ENCODE measurements at places on chromosomes 7 and 10.

GRCh38 chr10:5813091-5813340, 218 bp downstream of the GDI2 start:
- DNase-seq, result no peak

DNA sequence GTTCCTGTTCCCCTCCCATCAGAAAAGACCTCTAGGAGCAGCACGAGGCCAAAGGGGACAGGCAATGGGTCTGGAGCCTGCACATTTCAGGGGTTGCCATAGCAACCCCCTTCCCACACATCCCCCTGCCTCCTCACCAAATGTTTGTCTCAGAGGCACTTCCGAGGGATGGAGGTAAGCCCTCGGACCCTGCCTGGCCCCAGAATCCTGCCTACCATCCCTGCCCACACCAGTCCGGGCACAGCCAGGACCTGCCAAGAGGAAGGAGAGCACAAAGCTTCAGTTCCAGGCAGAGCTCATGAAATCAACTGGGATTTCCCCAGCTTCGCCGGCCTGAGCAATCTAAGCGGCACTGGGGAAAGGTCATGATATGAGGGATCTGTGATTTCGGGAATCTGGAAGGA, 175.0 kb upstream of the PLXNA4 start:
- DNase-seq, result no peak

- peak; percentile 34 for DNase-seq
These were observed 545 bp downstream of the GIGYF1 start for GRCh38 chr7:100693312-100694097.

DNA sequence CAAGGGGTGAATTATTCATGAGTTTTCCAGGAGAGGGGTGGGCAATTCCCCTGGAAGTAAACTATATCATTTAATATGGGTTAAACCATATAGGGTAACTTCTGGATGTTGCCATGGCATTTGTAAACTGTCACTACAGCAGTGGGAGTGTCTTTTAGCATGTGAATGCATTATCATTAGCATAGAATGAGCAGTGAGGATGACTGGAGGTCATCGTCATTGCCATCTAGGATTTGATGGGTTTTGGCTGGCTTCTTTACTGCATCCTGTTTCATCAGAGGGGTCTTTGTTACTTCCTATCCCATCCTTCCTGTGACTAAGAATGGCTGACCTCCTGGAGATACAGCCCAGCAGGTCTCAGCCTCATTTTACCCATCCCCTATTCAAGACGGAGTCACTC, 139.5 kb upstream of the PRKCQ start:
- no peak for DNase-seq

- DNase-seq, result no peak
These were observed 281.1 kb downstream of the ELFN1 start for GRCh38 chr7:1951159-1951536.

- no peak for DNase-seq
These were observed 1085.9 kb downstream of the GATA3 start for GRCh38 chr10:9140373-9140772.

DNA sequence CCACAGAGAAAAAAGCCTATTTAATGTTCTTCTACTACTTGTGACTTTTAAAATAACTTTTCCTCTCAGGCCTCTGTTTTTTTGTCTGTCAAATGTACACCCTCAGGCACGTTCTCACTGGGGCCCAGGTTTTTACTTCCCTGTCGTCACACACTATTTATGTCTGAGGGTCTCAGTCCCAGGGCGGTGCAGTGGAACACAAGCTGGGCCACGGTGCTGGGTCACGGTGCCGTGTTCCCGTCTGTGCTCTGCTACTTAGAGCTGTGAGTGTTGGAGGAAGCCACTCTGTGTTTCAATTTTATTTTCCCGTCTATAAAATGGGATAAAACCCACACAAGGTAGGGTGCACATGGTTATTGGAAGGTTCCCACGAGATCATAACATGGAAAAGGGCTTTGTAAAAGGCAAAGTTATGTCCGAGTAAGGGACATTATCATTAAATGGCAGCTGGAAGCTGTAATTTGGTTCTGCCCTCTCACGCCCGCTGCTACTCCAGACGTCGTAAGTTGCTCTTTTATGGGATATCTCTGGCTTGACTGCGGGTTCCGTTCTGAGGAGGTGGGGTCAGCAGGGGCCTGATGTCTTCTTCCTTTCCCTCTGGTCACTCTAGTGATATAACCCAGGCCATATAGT, 25.2 kb downstream of the ZNF775 start:
- DNase-seq, result peak; percentile 67

DNA sequence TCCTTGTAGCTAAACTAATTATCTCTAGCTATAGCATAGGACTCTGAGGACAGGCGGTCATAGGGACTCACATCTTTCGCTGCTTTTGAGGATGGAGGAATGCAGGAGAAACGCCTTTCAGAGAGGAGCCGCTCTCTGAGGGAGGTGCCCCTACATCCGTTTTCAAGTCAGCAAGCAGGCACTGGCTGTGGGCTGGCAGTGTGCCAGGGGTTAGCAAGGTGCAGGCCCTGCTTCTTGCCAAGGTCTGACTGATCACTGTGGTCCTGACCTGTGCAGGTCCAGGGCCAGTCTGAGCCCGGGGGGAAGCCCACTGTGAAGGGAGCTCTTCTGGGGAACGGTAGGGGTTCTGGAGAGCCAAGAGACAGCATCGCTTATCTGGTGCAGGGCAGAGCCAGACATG, 89.4 kb downstream of the SH3PXD2A start:
- peak; percentile 18 for DNase-seq

DNA sequence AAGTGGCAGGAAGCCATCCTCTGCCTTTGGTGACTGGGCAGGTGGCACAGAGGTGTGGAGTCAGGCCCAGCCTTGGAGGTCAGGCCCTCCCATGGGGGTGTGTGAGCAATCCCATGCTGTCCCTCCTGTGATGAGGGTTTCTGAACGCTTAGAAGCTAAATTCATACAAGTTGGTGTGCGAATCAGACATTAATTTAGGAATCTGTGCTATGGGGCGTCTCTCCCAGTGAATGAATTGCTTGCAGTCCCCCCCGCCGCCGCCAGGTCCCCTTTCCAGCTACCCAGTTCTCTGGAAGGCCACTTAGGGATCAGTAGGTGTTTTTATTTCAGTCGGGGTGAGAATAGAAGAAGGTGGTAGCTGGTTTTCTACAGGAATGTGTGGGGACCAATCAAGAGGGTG, 37.5 kb downstream of the LRRC18 start:
- DNase-seq, result no peak

DNA sequence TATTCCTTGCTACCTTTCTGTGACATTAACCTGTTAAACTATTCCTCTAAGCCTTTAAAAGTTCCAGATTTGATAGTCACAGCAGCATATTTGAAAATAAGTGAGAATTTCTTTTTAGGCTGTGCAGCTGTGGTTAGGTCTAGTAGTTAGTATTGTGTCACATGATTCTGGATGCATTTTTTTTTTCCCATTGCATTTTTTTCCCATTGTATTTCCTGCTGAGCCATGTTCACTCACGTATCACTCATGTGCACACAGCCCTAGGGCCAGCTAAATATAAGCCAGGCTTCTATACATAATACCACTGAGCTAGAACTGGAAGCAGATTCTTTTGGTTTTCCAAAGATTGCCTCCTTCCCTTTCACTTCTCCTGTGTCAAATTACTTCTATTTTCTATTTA, 37.4 kb downstream of the DNAJC9 start:
- no peak for DNase-seq

- no peak for DNase-seq
These were observed 9.9 kb upstream of the PRKAG2 start for GRCh38 chr7:151886783-151887182.

- no peak for DNase-seq
These were observed 1189.0 kb upstream of the LRRN3 start for GRCh38 chr7:109901926-109902325.

- no peak for DNase-seq
These were observed 36.6 kb upstream of the ATP6V0A4 start for GRCh38 chr7:138834583-138834982.

- DNase-seq, result no peak
These were observed 83.5 kb downstream of the ADK start for GRCh38 chr10:74234569-74234968.

GRCh38 chr10:97771055-97771891, 526 bp downstream of the SFRP5 start:
- DNase-seq, result no peak

DNA sequence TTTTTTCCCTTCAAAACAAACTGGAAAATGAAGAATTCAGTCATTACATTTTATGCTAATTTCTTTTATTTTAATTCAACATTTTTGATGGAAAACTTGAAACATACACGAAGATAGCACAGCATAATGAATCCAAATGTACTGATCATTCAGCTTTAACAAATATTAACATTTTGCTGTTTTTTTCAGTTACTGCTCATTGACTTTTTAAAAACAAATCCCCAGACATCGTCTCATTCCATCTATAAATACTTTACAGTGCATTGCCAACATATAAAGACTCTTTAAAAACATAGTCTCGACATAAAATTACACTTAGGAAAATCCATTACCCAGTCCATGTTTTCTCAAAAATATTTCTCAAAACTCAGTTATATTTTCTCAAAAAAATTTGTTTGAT, 452.3 kb downstream of the GALNT17 start:
- no peak for DNase-seq

GRCh38 chr10:3869036-3869435, 84.0 kb upstream of the KLF6 start:
- no peak for DNase-seq

GRCh38 chr7:151133266-151133985, 34.1 kb downstream of the GBX1 start:
- no peak for DNase-seq

DNA sequence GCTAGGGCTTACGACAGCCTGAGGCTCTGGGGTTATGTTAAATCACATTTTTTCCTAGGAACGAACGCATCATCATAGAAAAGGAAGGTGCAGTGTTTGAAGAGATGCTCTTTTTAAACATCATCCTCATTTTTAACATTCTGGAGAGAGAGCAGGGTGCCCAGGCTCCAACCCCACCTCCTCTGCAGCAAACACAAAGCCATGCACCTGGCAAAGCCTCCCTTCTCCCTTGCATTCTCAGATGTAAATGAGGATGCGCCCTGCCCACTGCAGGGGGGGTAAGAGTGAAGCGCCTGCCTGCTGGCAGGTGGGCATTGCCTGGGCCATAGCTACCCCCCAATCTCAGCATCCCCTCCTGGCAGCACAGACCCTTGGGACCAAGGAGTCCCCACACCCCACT, 92.4 kb downstream of the PTPRN2 start:
- DNase-seq, result no peak

DNA sequence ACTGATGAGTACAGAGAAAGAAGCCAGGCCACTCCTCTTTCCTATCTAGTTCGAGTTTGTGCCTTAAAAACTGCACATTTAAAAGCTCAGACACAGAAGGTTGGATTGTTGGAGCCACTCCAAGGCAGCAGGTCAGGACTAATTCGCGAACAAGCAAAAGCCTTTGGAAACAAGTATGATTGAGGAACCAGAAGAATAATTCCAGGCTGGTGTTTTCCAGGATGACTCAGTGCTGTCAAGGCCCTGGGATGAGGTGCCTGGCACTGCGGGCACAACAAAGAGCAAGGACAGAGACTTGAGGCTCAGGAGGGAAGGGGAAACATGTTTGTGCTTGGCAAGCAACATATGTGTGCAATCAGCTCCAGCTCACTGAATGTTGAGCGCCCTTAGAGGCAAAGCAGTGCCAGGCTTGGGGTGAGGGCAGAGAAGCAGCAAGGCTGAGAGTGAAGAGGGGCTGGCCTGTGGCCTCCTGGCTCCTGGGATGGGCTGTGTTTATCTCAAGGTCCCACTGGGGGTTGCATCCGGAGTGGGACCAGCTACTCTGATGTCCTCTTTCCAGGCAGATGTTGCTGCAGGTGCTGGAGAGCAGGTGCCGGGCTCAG, 44.1 kb downstream of the VSTM4 start:
- no peak for DNase-seq

- DNase-seq, result no peak
These were observed 299.2 kb upstream of the LRGUK start for GRCh38 chr7:133827707-133828623.

DNA sequence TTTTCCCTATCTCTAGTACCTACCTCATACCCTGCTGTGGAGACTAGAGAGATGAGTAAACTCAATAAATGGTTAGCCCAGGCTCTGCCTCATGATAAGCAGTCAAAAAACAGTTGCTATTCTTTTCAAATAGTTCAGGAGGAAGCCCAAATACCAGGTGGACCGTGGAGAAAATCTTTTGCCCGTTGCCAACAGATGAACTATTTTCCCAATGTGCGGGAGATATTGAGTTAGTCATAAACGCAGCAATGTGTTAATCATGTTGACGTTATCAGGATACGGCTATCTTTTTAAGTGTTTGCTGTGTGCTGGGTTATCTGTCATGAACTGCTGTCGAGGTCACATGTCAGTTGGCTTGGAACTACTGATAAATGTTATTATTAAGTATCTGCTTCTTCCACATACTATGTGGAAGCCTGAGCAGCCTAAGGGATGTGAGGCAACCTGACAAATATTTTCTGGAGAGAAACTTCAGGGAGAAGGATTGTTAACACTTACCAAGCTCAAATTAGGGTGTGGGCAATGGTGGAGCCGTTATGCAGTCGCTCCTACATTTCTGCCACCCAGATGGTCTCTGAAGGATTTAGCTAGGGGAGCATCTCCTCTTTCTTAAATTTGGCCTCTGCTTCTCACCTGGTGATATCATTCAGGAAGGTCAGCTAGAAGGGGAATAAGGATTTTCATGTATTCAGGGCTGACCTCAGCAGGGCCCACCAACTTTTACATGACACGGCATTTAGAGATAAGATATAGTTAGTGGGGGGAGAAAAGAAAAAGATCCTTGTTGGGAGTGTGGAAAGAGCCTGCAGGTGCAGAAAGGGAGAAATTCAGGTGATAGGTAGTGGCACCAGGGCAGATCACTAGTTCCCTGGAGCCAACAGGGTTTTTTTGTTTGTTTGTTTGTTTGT, 33.5 kb upstream of the SLC26A3 start:
- peak; percentile 85 for DNase-seq

GRCh38 chr10:69612760-69613159, 17.3 kb upstream of the FAM241B start:
- DNase-seq, result no peak

DNA sequence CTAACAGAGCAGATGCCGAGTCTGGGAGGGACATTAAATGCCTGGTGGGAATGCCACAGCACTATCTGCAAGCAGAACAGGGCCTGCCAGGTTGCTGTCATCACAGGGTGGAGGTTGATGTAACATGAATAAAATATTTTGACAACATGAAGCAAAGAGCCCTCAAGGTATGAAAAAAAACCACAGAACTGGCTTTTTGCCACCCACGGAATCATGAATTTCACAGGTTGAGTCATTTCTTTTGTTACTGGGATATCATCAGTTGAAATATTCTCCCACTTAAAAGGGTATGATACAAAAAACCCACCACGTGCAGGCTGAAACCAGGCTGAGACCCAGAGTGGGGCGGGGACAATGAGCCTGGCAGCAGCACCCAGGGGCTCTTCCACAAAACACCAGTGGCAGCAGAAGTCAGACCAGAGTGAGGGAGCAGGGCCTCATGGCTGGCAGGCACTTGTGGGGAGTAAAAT, 220.1 kb downstream of the TNS3 start:
- DNase-seq, result no peak

DNA sequence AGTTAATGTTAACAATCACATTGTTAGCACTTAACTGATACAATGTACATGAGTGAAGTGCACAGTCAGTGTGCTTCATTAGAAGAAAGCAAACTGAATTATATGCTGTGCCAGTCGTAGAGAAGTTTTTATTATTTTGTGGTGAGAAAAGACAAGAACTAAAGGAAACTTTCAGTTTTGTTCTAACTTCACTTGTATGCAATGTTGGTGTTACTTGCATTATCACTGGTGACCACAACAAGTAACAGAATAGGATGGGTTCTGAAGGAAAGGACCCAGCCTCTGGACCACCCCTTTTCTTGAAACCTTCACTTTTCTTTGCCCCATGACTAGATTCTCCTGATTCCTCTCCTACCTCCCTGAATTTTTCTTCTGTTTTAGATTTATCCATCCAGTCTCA, 123.3 kb upstream of the GAD2 start:
- no peak for DNase-seq

Measured in hematopoietic multipotent progenitor cell treated with erythropoietin and hydrocortisone succinate and interleukin-3 and kit ligand, for 17 days (in vitro differentiated cells).